ENCODE measurements at places on chromosomes 12 and 14.

DNA sequence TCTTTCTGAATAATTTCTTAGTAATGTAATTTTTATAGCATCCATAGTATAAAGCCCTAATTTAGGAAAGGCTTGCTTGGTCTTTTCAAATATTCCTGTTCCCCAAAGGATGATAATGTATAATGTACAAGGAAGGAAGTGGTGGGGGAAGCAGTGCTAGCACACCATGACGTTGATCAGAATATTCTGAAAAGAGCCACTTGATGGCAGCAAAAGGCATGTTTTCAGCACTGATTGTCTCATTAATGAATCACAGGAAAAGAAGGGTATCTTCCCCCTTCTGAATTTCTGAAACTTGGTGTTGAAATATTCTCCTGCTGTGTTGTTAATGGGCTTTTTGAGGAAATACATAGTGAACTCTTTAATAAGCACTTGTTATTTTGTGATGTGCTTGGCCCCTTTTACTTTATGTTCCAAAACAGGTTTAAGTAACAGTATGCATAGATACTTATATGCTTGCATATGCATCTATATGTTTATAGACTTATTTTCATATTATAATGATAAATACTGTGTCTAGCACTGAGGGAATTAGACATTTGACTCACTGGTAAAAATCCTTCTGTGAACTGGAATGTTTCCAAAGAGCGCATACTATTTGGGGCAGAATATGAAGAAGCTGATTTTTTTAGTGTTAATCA is 122.0 kb downstream of the TMEM117 start:
- DNase-seq: no peak

- no peak for DNase-seq
Observed at GRCh38 chr14:104970231-104971068, 7.7 kb downstream of the AHNAK2 start.

DNA sequence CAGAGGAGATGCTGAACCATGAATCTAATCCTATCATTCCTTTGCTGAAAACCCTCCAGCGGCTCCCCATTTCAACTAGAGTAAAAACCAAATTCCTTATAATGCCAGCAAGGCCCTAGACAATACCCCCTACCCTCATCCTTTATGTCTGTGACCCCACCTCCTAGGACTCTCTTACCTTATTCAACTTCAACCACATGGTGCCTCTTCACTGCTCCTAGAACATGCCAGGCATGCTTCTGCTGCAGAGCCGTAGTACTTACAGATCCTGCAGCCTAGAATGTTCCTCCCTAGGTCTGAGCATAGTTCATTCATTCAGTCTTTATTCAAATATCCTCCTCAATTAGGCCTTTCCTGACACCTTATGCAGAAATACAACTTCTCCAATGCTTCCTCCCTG is 54.9 kb downstream of the DCAF5 start:
- DNase-seq: no peak

DNA sequence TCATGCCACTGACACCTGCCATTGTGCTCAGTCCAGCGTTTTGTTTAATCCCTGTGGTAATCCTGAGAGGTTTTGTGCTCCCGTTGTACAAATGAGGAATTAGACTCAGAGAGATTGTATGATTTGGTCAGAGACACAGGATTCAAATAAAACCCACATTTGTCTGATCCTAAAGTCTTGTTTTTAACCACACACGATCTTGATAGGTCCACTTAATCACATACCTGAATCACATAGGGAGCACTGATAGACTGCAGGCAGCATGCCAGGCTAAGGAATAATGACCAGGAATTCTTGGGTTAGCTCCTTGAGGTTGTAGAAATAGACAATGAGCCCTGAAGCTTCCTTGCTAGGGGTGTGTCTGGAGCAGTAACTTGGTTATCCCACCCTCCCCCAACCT is 202.6 kb upstream of the RGS6 start:
- DNase-seq: no peak

- DNase-seq: no peak
Observed at GRCh38 chr12:8455727-8456360, at the start of gene CLEC6A. TSS of gene CLEC6A (plus strand) at chr12:8455962. CDS start at chr12:8456112, 150 bp downstream.

DNA sequence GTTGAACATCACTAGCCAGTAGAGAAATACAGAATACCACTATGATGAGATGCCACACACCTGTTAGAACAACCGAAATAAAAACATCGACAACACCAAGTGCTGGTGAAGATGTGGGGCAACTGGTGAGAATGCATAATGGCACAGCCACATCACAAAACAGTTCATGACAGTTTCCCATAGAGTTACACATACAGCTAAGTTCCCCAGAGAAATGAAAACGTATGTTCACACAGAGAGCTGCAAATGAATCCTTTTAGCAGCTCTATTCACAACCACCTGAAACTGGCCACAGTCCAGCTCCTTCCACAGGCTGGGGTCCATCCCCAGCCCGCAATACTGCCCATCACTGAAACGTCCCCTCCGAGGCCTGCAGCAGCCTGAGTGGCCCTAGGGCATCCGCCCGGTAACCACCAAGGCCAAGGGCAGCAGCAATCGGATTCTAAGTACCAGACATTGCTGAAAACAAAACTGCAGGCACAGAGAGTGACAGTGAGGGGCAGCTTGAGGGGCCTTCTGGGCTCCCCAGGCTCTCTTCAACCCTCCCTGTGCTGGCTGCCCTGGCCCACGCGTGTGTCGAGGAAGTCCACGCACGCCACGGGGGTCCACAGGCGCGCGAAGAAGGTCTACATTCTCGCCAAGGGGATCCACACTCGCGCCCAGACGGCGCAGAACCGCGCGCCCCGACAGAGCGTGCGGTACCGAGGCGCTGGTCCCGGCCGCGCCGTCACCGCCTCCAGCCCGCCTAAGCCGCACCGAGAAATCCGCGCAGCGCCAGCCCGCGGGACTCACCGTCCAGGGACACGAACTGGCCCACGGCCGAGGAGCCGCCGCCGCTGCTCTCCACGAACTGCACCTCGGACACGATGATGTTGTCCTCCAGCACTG is 903 bp downstream of the BRF1 start:
- no peak for DNase-seq

- no peak for DNase-seq
Observed at GRCh38 chr12:5792343-5792742, 152.7 kb downstream of the ANO2 start.

DNA sequence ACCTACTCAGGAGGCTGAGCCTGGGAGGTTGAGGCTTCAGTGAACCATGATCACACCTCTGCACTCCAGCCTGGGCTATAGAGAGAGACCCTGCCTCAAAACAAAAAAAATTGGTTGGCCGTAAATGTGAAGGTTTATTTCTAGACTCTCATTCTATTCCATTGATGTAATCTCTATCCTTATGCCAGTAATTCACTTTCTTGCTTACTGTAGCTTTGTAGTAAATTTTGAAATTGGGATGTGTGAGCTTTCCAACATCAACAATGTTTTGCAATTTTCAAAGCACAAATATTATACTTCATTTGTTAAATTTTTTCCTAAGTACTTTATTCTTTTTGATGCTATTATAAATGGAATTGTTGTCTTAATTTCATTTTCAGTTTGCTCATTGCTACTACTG is 24.6 kb downstream of the LIN52 start:
- DNase-seq: no peak

DNA sequence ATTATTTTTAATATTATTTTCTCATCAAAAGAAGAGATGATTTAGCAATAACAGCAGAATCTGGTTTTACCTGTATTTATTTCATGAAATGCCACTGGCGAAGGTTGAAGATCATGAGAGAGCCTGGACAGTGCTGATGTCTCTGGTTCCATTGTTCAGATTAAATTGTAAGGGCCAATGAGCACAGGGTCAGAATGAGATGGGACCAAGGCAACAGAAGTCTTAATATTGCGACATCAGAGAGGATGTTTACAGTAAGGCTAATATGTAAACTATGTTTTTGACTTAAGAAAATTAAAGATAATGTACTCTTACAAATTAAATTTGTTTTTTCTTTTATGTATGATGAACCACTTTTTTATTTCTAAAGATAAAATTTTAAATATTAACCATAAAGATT is 35.2 kb upstream of the KLRD1 start:
- no peak for DNase-seq

DNA sequence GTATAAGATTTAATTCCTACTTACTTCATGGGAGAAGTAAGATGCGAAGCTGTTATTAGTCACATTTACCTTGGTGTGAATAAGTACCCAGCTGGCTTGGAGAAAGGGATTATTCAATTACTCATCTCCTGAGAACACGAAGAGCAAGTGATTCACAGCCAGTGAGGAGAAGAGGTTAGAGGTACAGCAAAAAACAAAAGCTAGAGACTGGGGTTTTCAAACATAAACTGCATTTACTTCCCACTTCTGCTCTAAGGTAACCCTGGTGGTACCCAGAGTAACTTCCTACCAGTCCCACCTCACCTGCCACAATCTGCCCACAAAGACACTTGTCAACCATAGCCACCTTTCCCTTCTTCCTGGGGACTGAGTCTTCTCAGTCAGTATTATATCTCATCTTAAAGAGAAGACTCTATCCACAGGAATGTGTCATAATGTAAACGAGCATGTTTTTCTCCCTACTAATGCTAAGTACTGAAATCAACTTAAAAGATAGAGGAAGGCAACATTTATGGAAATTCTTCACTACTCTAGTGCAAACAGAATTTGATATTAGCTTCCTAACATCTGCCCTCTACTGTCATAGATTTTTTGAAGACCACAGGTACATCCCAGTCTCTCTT is 6.0 kb upstream of the IL22 start:
- no peak for DNase-seq

GRCh38 chr12:54358191-54358944 is 5.9 kb downstream of the GPR84 start:
- DNase-seq: peak; percentile 93

DNA sequence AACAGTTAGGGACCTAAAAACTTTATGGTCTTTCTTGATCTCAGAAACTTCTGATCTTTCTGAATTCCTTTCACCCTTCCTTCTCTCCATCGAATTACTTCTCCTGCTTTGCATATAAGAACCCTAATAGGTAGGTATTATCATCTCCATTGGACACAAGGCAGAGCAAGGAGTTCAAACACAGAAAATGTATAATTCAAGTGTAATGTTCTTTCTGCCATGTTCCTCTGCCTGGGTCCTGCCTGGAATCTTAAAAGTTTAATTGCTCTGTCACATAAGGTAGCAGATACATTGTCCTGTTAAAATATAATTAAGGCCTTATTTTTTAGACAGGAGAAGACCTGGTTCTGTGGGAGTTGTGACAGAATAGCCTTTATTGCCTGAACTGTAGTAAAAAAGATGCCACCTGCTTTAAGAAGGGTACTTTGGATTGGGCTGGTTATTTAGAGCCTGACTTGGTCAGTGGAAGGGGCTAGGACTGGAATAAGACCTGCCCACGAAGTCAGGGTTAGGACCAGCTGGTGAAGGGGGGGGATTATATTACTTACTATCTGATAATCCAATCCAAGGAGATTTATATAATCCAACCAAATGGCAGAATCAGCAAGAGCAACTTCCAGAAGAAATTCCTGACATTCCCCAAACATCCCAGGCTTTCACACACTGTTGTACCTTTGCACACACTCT is 10.4 kb downstream of the G2E3 start:
- DNase-seq: no peak

DNA sequence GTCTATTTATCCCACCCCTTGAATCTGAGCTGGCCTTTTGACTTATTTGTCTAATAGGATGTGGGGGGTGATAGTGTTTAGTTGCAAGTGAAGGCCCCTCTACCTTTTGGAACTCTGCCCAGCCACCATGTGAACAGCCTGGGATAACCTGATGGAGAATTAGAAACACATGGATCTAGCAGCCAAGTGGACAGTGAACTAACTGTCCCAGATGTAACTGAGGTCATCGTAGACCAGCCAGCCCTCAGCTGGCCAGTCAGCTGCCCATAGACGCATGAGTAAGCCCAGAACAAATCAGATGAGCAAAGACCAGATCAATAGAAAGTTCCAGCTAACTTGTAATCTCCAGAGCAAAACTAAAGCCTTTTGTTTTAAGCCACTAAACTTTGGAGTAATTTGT is 19.0 kb downstream of the KLRB1 start:
- no peak for DNase-seq

DNA sequence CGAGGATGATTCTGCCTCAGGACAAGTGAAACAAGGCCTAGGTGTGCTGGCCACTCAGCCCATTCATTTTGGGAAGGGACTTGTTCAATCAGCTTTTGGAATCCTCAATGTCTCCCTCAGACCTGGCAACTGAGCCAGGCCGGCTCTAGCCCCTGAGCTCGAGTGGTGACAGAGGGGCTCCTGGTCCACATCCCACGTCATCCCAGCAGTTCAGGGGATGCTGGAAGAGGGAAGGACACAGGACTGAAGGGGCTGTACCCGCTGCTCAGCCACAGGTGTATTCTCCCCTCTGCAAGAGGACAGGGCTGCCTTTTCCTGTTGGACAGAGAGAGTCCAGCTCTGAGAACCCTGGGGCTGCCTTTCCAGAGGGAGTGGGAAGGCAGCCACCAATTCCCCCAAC is 244.6 kb upstream of the SFSWAP start:
- DNase-seq: no peak

All from posterior cingulate gyrus (tissue), 11 donors.